Stimulated activated naive CD8-positive, alpha-beta T cell treated with anti-CD3 and anti-CD28 coated beads, Interleukin-15, amount 100 ng/mL, for 72 hours (primary cell): ENCODE measurements at places on chromosomes 3 and 15.
A peak's percentile ranks its signal among the peaks of the same experiment; 100 is the strongest.

GRCh38 chr15:90869140-90869541, 753 bp downstream of the FURIN start:
- DNase-seq: peak; percentile 37

- no peak for DNase-seq
Observed at GRCh38 chr3:189632242-189632641, 1.1 kb downstream of the TP63 start.

DNA sequence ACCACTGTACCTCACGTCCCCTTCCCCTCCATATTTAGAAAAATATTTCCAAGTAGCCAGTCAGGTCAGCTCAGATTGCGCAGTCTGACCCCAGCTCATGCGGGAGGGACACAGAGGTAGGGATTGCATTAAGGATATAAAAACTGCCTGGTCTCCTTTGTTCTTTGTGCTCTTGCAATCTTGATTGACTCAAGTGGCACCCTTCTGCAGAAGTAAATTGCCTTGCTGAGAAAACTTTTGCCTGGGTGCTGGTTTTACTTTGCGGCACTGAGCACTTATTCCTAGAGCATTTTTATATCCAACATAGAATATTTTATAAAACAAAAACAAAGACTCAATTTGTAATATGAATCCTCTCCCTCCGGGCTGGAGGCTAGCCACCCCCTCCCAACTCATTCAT, 54.8 kb downstream of the BTD start:
- DNase-seq: no peak

DNA sequence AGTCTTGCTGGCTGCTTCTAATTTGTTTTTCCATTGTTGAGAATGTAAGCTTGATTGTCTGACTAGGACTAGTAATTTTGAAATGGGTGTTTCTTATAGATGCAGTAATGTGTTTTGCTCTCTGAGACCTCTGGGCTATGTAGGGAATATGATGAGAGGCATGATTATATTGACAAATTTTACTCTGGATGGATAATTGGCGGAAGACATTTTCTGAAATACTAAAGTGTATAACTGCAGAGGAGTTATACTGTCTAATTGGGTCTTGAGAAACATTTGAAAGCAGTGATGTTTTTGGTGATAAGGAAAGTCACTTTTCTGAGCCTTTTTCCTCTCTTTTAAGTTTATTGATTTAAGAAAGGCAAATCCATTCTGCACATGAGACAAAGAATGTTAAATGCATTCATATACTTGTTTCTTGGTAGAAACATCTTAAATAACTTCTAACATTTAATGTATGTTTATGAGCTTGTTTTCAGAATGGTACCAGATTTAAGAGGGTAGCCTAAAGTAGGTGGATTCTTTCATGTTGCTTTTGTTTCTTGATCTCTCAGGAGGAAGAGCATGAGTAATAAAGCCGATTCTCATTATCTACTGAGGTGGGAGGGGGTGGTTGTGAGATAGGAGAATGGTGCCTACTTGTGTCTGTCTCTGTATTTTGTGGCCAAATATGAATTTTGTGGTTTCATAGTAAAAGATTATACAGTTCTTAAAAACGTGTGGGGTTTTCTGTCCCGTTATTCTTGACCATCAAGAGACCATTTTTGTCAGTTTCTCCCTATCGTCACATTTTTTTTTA, 2.0 kb downstream of the ATP2C1 start:
- peak; percentile 26 for DNase-seq

DNA sequence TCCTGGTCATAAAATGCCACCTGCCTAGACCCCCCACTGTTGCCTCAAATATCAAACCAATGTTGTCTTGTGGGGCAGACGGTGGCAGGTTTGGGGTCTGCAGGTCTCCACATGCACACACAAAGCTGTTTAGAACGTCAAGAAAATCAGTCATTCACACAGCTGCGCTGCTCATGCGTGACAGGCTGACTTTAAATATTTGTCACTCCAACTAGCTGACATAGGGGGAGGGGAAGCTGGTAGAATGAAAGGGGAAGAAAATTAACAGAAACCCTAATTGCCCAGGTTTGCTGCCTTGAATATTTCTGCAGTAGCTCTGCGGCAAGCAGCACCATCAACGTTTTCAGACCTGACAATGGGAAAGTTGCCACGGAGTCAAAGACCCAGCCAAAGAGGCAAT, 201.8 kb downstream of the ABHD5 start:
- no peak for DNase-seq

DNA sequence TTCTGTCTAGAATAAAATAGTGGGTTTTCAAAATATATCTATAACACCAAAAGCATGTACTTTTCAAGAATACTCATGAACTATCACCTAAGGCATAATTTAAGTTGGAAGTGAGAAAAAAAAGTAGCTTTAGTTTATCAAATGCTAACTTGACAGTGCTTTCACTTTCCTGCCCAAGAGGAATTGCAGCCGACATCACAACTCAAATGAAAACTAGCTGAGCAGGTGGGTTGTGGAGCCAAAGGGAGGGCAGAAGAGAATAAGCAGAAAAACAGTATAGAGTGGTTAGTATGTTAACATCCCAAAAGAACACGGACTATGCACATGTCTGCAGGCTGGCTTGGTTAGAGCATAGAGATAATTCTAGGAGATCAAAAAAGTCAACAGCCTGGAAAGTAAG, 120.9 kb downstream of the NEDD4 start:
- no peak for DNase-seq

DNA sequence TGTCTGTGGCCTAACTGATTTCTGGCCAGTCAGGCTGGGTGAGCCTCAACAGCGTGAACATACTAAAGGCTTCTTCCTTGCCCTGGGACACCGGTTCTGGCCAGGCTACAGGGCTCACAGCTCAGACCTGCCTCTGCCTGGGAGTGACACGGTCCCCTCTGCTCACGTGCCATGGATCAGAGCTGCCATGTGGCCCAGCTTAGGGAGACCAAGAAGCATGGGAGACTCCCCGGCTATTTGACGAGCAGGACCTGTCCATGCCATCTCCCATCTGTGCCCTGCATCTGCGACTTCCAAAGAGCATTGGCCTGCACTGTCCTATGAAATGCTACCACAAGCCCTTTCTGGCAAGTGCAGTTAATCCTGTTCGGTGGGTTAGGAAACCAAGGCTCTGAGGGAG, 57.4 kb downstream of the APBA2 start:
- DNase-seq: no peak

DNA sequence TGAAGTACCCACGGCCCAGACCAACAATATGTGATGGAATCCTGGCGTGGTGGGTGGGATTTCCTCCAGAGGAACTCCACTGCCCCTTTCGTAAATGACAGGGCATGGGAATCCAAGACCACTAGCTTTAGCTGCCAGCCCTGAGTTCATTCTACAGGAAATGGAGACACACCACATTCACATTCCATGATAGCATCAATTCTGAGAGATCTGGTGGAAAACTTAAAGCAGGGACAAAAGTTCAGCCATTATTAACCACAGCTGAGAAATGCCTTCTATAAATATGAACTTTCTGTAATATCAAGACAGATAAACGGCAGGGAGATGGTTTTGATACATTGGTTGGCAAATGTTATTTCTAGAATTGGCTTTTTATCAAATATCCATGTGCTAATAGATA, 98.2 kb downstream of the FBN1 start:
- no peak for DNase-seq

GRCh38 chr3:13249664-13250390, 170.3 kb downstream of the NUP210 start:
- no peak for DNase-seq

DNA sequence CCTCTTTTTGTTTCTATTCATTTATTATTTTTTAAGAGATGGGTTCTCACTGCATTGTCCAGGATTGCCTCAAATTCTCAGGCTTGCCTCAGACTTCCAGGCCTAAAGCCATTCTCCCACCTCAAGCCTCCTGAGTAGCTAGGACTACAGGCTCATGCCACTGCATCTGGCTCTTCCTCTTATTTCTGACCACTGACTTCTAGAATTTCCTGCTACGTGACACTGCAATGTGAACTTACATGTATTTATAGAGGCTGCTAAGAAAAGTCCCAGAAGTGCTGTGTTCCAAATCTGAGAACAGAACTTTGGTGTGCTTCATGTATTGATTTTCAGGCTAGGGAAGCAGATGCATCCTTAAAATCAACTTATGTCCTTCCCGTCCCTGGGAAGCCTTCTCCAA, 407.4 kb downstream of the RSL24D1 start:
- DNase-seq: no peak

GRCh38 chr3:127349501-127350171, 61.8 kb upstream of the PRR20G start:
- no peak for DNase-seq

DNA sequence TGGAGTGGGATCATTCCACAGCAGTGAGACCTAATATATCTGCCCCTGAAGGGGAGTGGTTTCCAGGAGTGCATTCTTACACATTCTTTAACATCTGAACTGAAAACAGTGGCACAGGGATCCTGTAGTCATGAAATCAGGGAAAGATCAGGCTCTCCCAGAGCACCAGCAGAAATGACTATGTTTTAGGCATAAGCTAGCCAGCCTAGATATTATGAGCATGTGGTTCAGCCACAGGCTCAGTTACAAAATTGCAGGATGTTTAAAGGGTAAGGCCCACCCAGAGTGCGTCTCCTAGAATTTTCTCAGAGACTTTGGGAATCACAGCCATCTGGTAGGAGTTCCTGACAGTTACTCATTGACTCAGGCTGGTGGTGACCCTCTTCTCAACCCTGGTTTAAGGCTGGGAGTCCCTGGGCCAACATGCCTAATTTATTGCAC, 20.9 kb downstream of the FSTL1 start:
- no peak for DNase-seq
